NCI-H460 (cell line): ENCODE measurements at places on chromosomes 5 and 9. TPM values are rescaled to one million over a fixed set of nuclear protein-coding genes. Genes with fewer than 3 reads are reported as not detected.

The IL31RA gene
- not detected in 2 replicates for total RNA-seq

GRCh38 chr5:169860585-169860984, 119.7 kb downstream of the INSYN2B start:
- no peak for DNase-seq

- no peak for DNase-seq
These were observed 141.7 kb upstream of the STK32A start for GRCh38 chr5:147093138-147093537.

GRCh38 chr5:15238006-15238405, 262.0 kb upstream of the FBXL7 start:
- DNase-seq, result no peak

GRCh38 chr9:14730461-14730898, 7.9 kb upstream of the CER1 start:
- DNase-seq, result no peak
